ENCODE measurements at places on chromosomes 2 and 18. TPM values are rescaled to one million over a fixed set of nuclear protein-coding genes. Genes with fewer than 3 reads are reported as not detected.

- no peak overlapping the region for H3K4me3 ChIP-seq
- H3K4me1 ChIP-seq: no peaks in the 10 kb centered on the region
- H3K27me3 ChIP-seq: no peaks in the 10 kb centered on the region
- no peaks in the 10 kb centered on the region for H3K36me3 ChIP-seq
- no peak for DNase-seq
- no peak overlapping the region for H3K27ac ChIP-seq
These were observed 52.2 kb downstream of the NCOA1 start for GRCh38 chr2:24543252-24543651.

GRCh38 chr2:180021850-180022249, 14.8 kb upstream of the CWC22 start:
- H3K4me1 ChIP-seq: no peaks in the 10 kb centered on the region
- H3K36me3 ChIP-seq: no peaks in the 10 kb centered on the region
- no peak overlapping the region for H3K27ac ChIP-seq
- no peak overlapping the region for H3K4me3 ChIP-seq

GRCh38 chr18:27244259-27244658, 59.2 kb upstream of the CHST9 start:
- H3K4me1 ChIP-seq: no peaks in the 10 kb centered on the region
- H3K27ac ChIP-seq: no peak overlapping the region
- no peak overlapping the region for H3K4me3 ChIP-seq
- no peaks in the 10 kb centered on the region for H3K36me3 ChIP-seq
- no peaks in the 10 kb centered on the region for H3K27me3 ChIP-seq

DNA sequence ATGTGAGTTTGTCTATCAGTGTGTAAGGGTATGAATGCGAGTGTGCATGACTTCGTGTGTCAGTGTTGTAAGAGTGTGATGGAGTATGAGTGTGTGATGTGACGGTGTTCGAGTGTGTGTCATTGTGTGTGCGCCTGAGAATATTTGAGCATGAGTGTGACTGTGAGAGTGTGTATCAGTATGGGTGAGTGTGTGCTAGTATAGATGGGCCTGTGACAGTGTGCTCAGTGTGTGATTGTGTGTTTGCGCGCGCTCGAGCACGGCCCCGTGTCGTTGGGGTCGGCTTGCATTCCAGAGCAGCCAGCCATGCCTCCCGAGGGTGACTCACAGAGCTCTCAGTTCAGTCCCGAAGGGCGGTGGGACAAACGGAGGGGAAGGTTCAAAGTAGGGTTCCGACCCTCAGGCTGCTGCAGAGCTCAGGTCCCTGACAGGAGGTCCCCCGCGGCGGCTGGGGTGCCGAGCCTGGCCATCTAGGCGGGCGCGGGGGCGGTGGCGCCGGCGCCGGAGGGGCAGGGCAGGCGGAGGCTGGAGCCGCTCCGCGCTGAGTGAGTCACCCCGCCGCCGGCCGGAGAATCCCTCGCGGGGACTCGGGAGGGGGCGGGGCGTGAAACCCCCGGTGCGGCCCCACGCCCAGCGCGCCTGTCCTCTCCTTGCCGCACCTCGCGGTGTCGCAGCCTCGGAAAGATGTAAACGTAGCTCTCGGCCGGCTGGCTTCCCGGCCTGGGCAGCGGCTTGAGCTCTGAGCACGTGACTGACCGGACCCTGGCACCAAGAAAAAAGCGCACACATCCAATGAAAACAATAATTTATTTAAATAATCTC, 3.8 kb downstream of the DLX2 start:
- DNase-seq: no peak
- H3K27ac ChIP-seq: no peak overlapping the region
- peaks cover 74% of the 10 kb centered on the region for H3K27me3 ChIP-seq
- peaks cover 100% of the 10 kb centered on the region for H3K4me1 ChIP-seq
- no peaks in the 10 kb centered on the region for H3K36me3 ChIP-seq
- peak overlapping the region; percentile 37 for H3K4me3 ChIP-seq

GRCh38 chr2:207868855-207869596, 99.3 kb upstream of the FZD5 start:
- H3K36me3 ChIP-seq: no peaks in the 10 kb centered on the region
- H3K27ac ChIP-seq: no peak overlapping the region
- no peak for DNase-seq
- peaks cover 6% of the 10 kb centered on the region for H3K4me1 ChIP-seq

GRCh38 chr18:286515-287310, 18.9 kb upstream of the THOC1 start:
- H3K4me1 ChIP-seq: no peaks in the 10 kb centered on the region
- H3K27me3 ChIP-seq: no peaks in the 10 kb centered on the region
- H3K27ac ChIP-seq: no peak overlapping the region

DNA sequence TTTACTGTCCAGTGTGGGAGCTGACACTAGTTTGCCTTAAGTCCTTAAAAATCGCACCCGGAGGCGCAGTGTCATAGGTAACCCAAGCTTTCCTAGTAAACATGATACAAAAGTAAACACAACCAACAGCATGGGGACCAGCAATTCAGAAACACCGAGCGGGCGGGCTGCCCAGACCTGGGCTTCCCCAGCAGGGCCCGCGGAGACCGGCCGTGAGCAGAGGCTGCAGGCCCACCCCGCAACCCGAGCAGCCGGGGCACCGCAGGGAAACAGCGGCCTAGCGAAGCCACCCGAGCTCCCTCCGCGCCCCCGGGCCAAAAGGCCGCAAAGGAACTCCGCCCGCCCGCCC, 296 bp downstream of the TTC21B start:
- peaks cover 13% of the 10 kb centered on the region for H3K4me1 ChIP-seq
- peak overlapping the region; percentile 92 for H3K4me3 ChIP-seq
- no peaks in the 10 kb centered on the region for H3K27me3 ChIP-seq
- peak overlapping the region; percentile 89 for H3K27ac ChIP-seq
- peaks cover 9% of the 10 kb centered on the region for H3K36me3 ChIP-seq
- no peak for DNase-seq

- no peak for DNase-seq
- no peak overlapping the region for H3K4me3 ChIP-seq
- H3K27ac ChIP-seq: no peak overlapping the region
- H3K27me3 ChIP-seq: no peaks in the 10 kb centered on the region
- H3K36me3 ChIP-seq: no peaks in the 10 kb centered on the region
These were observed 196.9 kb downstream of the THSD7B start for GRCh38 chr2:136962105-136962725.

DNA sequence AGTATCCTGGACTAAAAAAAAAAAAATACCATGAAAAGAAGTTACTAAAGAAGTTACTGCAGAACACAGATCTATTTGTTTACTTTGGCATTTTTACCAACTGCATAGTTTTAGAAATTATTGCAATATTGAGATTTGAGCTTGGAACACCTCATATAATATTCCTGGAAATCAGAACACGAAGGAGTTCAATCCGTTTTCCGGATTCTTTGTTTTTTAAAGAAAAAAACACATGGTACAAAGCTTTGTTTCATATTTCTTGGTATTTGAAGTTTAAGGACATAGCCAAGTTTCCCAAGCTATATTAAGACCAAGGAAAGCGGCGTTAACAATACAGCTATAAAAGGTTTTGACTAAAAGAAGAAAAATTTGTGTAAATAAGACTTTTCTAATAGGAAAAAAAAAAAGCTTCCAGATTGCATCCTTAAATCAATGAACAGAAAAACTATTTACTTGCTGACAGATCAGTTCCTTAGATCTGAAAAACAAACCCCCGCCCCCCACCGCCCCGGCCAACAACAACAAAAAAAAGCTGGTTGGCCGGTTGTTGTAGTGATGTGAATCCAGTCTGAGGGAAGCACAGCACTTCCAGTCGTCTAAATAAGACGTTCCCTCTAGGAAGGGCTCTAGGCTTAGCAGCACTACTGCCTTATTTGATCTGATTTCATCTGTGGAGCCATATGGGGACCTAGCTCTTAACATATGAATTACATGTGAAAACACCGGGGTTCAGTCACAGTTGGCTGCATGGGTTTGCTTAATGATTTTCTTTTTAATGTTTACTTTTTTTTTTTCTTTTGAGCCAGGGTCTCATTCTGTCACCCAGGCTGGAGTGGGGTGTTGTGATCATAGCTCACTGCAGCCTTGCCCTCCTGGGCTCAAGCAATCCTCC, 2.5 kb upstream of the RHOB start:
- DNase-seq: no peak
- no peaks in the 10 kb centered on the region for H3K27me3 ChIP-seq
- H3K4me1 ChIP-seq: peaks cover 23% of the 10 kb centered on the region
- peak overlapping the region; percentile 32 for H3K4me3 ChIP-seq

- H3K4me1 ChIP-seq: no peaks in the 10 kb centered on the region
- no peak overlapping the region for H3K4me3 ChIP-seq
- no peak for DNase-seq
- H3K27ac ChIP-seq: no peak overlapping the region
These were observed 261.6 kb downstream of the ASXL3 start for GRCh38 chr18:33839452-33840211.

- H3K36me3 ChIP-seq: no peaks in the 10 kb centered on the region
- H3K4me3 ChIP-seq: no peak overlapping the region
- H3K4me1 ChIP-seq: peaks cover 7% of the 10 kb centered on the region
- no peak for DNase-seq
These were observed 55.2 kb downstream of the STK39 start for GRCh38 chr2:168191955-168192785.

- no peaks in the 10 kb centered on the region for H3K27me3 ChIP-seq
- no peak for DNase-seq
- H3K4me1 ChIP-seq: no peaks in the 10 kb centered on the region
- H3K4me3 ChIP-seq: no peak overlapping the region
These were observed 25.6 kb upstream of the FAM124B start for GRCh38 chr2:224427471-224427870.

- no peak overlapping the region for H3K27ac ChIP-seq
- no peaks in the 10 kb centered on the region for H3K36me3 ChIP-seq
- DNase-seq: no peak
- peaks cover 4% of the 10 kb centered on the region for H3K27me3 ChIP-seq
- no peak overlapping the region for H3K4me3 ChIP-seq
These were observed 110.8 kb upstream of the TRIB2 start for GRCh38 chr2:12605936-12606335.

DNA sequence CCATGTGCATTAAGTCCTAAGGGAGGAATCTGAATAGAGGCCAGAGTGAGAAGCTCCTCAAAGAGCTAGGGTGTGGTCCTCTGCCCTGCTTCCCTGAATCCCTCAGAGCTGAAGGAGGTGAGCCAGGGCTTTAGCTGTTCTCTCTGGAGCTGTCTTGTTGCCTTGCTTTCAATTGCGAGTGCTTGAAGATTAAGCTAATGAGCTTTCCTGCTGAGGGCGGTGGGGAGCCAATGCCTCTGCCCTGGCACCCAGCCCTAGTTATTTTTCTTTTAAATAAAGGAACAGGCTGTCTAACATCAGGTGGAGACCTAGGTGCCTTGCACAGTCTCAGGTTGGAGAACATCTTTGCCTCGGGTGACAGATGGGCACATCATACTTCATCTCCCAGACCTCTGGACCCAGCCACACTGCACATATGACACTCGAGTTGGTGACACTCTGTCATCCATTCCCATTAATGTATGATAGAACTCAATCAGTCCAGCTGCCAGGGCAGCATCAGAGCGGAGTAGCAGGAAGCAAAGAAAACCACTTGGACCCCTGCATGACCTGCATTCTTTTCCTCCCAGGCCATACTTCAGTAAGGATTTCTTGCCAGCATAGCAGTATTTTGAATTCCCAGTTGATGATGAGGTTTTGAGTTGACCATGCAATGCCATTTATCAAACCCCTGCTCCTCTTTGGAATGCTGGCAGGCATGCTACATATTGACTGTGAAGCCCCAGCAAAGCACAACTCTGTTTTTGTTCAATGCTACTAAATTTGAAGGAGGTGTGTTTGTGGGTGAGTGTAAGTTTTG, 292.7 kb downstream of the RNF144A start:
- no peaks in the 10 kb centered on the region for H3K27me3 ChIP-seq
- no peak overlapping the region for H3K27ac ChIP-seq
- DNase-seq: no peak

- H3K27ac ChIP-seq: no peak overlapping the region
- H3K4me3 ChIP-seq: no peak overlapping the region
- DNase-seq: no peak
These were observed 8.1 kb downstream of the PFN4 start for GRCh38 chr2:24115057-24115456.

GRCh38 chr2:1927896-1928568, 183.7 kb upstream of the PXDN start:
- no peak for DNase-seq
- peaks cover 12% of the 10 kb centered on the region for H3K4me1 ChIP-seq
- H3K27ac ChIP-seq: no peak overlapping the region
- H3K36me3 ChIP-seq: no peaks in the 10 kb centered on the region
- H3K4me3 ChIP-seq: no peak overlapping the region

GRCh38 chr18:48693625-48694262, 154.9 kb downstream of the CTIF start:
- H3K4me3 ChIP-seq: no peak overlapping the region

DNA sequence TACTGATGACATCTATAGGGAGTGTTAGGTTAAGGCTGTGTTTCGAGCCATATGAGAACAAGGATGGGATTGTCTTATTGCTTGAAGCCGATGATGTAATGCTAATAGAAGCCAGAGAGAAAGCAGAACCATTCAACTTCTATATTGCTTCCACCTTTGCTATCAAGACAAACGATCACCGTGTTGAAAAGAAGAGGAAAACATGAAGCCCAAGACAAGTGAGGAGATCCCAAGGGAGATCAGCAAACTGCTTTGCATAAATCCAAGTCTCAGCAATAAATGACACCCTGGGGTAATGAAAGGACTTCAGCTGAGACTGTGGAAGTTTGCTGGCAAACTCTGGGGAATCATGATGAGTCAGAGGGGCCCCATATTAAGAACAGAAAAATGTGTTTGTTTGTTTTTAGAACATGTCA, 206.2 kb downstream of the NCKAP5 start:
- DNase-seq: no peak
- no peaks in the 10 kb centered on the region for H3K36me3 ChIP-seq
- no peak overlapping the region for H3K27ac ChIP-seq
- no peaks in the 10 kb centered on the region for H3K4me1 ChIP-seq
- no peaks in the 10 kb centered on the region for H3K27me3 ChIP-seq

DNA sequence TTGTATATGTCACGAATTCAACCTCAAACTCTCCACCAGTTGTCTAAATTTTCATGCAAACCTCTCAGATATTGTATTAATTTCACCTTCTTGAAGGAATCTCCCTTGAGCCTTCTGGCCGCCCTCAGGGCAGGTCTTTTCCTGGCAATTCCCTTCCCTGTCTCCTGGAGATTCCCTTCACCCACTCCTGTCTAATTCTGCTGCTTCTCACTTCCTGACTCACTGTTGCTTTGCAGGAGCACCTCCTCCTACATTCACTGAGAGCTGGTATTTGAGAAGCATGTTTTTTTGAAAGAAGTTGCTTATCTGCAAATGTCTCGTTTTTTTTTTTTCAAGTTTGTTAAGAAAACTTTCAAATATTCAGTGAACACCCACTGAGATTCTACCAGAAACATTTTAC, 79.9 kb upstream of the OTOS start:
- no peaks in the 10 kb centered on the region for H3K27me3 ChIP-seq
- no peak for DNase-seq
- H3K36me3 ChIP-seq: no peaks in the 10 kb centered on the region
- no peak overlapping the region for H3K4me3 ChIP-seq
- no peak overlapping the region for H3K27ac ChIP-seq
- H3K4me1 ChIP-seq: no peaks in the 10 kb centered on the region

REG1B gene
- not detected for total RNA-seq

IL36B gene
- total RNA-seq: not detected

IGFBP5 gene
- total RNA-seq: 899 TPM

NCKAP5 gene
- total RNA-seq: 5.7 TPM

NPHP1 gene
- total RNA-seq: 0.57 TPM

NPPC gene
- 0.49 TPM for total RNA-seq

DES gene
- 120 TPM for total RNA-seq
